ENCODE measurements at places on chromosomes 6 and 20.

DNA sequence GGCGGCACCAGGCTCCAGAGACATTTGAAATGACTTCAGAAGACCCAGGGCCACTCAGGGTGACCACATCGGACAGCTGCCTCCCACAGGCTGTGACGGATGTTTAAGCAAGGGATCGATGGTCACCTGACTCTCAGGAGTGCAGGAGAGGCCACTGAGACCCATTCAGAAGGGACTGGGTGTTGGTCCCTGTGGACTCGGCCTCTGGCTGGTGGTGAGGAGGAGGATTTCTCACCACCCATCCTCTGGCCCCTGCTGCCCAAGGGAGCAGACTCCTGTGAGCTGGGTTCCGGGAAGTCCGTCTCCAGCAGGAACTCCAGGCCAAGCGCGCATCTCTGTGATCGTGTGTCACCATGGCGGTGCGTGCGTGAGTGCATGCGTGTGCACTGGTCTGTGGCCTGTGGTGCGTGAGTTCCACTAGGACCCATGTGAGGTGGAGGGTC is 25.5 kb downstream of the NPEPL1 start:
- DNase-seq: no peak

GRCh38 chr6:147035886-147036285 is 168.3 kb upstream of the STXBP5 start:
- DNase-seq: no peak

GRCh38 chr6:85081102-85081501 is 316.7 kb upstream of the TBX18 start:
- DNase-seq: no peak

DNA sequence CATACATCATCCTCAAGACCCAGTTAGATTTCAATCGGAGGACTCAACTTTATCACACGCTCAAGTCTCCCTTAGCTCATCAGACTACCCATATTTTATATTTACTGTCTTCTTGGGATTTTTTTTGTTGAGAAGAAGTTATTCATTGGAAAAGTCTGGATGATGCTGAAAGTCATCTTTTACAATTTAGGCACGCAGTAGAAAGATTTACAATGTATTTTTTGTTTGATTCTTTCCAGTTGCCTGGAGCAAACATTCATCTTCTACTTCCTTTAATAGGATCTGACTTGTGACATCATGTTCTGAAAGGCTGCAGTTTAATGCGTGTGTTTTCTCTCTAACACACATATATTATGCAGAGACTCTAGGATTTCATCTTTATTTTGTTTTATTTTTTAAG is 235.7 kb downstream of the DOK5 start:
- DNase-seq: no peak

GRCh38 chr20:33791959-33792597 is 19.1 kb upstream of the CHMP4B start:
- DNase-seq: no peak

DNA sequence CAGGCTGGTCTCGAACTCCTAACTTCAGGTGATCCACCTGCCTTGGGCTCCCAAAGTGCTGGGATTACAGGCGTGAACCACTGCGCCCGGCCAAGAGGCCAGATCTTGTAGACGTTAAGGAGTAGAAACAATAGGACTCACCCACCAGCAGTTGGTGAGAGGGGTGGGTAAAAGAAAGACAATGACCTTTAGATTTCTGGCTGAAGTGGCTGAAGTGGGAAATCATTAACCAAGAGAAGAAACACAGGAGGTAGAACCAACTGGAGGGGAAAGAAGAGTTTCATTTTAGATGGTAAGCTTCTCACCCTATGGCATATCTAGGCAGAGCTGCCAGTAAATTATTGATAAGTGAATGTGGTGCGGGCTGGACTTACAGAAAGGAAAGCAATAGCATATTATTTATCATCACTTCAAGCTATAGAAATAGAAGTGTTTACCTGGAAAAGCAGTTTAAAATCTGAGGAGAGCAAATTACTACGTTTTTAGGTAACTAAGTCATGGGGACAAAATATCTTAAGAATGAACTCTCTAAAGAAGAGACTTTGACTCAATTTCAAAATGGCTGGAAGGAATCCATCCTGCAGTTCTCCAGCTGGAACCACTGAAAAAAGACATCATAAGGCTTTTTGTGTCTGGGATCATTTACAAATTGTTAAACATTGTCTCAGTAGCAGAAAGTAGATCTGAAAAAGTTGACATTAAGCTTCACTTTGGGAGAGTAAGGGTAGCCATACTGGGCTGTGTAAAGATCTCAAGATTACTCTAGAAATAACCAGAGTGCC is 109.6 kb downstream of the ALDH8A1 start:
- DNase-seq: no peak

DNA sequence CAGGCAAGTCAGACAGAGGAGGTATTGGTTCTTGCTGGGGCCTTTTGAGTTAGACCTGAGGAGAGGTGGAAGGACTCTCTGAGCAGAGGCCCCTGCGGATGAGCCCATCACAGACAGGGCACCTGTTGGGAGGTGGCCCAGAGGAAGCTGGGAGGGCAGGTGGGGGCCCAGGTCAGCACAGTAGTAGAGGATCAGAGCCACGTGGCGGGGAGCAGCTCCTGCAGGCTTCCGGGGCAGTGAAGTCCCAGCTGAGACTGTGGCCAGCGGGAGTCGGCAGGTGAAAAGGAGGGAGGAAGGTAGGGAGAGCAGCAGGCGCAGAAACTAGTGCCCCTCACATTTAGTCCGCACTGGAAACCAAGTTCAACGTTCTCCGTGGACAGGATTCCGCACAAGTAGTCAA is 61.8 kb downstream of the RSPH3 start:
- DNase-seq: no peak

GRCh38 chr20:57399587-57400155 is 8.5 kb downstream of the RBM38 start:
- no peak for DNase-seq

GRCh38 chr6:168138436-168138835 is 59.4 kb upstream of the FRMD1 start:
- no peak for DNase-seq

DNA sequence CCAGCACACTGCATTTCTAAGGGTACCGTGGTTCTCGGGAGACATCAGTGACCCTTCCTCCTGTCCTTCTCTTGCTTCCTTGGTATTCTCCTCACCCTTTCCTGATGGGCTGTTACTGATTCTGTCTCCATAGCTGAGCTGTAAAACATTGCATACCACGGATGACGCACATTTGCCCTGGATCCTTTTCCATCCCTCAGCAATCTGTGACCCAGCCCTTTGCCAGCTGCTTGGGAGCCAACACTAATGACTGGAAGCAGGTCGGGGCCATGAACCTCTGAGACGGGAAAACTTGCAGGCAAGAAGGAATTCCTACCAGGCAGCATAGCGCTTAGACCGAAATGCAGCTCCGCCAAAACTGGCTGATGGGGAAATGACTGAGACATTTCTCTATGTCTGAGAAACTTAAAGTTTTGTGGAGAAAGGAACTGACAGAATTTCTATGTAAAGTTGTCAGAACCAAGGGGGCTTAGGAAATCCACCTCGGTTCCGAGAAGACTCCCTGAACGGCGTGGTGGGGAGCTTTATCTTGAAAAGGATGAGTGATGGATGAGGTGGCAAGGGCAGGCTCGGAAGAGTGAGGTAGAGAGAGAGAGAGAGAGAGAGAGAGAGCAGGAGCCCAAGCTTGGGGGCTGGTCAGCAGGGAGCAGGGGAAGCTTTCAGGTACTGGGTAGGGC is 19.2 kb downstream of the TUBB2B start:
- no peak for DNase-seq

GRCh38 chr20:44566018-44566417 is 16.4 kb upstream of the PKIG start:
- DNase-seq: no peak

All from SHP77 (cell line).